ENCODE measurements at places on chromosomes 5 and 9. TPM values are rescaled to one million over a fixed set of nuclear protein-coding genes. Genes with fewer than 3 reads are reported as not detected.
A peak's percentile ranks its signal among the peaks of the same experiment; 100 is the strongest.

DNA sequence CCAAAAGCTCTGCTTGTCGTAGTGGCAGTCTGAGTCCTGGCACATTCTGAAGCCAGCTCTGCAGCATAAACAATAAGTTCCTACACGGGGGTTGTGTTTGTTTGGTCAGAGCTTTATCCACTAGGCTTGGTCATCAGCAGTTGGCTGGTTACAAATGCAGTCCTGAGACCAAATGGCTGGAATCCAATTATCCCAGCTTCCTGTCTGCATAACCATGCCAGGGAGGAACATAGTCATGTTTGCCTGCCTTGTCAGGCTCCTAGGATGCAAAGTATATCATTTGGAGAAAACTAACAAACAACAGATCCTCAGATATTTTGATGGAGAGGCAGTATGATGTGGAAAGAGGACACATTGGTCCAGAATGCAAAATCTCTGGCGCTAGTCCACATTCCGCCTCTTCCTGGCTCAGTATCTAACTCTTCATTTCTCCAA is 85.8 kb downstream of the FBXO38 start:
- no peaks in the 10 kb centered on the region for H3K4me1 ChIP-seq
- H3K36me3 ChIP-seq, result no peaks in the 10 kb centered on the region
- H3K27ac ChIP-seq, result no peak overlapping the region
- H3K27me3 ChIP-seq, result peaks cover 12% of the 10 kb centered on the region
- no peak overlapping the region for H3K4me3 ChIP-seq

DNA sequence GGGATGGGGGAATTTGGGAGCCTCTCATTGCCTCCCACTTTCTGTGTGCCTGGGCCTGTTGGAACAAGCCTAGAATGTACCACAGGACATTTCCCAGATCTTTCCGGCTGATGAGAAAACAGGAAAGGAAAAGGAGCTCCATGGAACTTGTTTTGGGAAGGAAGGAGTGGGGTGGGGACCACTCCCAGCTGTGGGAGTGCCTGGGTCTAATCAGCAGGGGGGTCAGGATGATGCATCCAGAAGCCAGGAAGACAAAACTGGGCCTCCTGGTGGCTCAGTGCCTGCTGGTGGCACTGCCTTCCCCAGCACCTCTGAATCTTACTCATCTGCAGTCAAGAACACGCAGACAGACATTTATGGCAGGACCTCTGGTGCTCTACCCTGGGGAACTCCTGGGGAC is 2.8 kb downstream of the SMIM33 start:
- peaks cover 47% of the 10 kb centered on the region for H3K36me3 ChIP-seq
- peak overlapping the region; percentile 61 for H3K27ac ChIP-seq
- peaks cover 66% of the 10 kb centered on the region for H3K4me1 ChIP-seq
- no peak for DNase-seq
- peak overlapping the region; percentile 28 for H3K4me3 ChIP-seq
- H3K27me3 ChIP-seq, result no peaks in the 10 kb centered on the region

Gene CDC20B
- 0.18 TPM for total RNA-seq

DNA sequence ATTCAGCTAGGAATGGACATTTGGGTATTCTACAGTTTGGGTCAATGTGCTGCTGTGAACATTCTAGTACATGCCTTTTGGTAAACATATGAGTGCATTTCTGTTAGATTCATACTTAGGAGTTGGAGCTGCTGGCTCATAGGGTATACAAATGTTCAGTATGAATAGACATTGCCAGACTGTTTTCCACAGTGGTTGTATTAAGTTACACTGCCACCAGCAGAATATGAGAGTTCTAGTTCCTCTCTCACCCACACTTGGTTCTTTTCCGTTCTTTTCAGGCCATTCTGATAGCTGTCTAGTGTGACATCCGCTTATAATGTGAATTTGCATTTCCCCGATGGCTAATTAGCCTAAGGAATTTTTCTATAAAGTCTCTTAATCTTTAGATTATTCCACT is 25.0 kb downstream of the STOM start:
- H3K27ac ChIP-seq, result no peak overlapping the region
- DNase-seq, result no peak
- H3K4me1 ChIP-seq, result peaks cover 2% of the 10 kb centered on the region
- no peaks in the 10 kb centered on the region for H3K27me3 ChIP-seq
- no peak overlapping the region for H3K4me3 ChIP-seq

Gene MEIKIN
- total RNA-seq, result not detected

DNA sequence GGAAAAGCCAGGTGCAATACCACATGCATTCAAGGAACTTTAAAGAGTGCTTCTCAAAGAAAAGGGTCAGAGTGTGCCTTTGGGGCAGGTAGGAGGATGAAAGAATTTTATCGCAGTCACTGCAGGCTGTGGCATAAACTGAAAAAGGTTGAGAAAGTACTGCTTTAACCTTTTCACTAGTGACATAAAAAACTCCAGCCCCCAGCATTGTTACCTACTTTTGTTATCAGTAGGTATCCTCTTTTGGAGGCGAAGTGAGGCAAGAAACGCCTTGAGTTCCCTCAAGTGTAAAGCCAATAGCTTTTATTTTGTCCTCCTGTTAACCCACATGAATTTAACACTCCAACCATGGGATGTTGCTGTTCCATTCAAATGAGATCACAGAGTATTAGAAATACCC is 64.7 kb upstream of the CHD1 start:
- peaks cover 3% of the 10 kb centered on the region for H3K27me3 ChIP-seq
- DNase-seq, result no peak
- H3K27ac ChIP-seq, result no peak overlapping the region
- H3K36me3 ChIP-seq, result no peaks in the 10 kb centered on the region
- H3K4me3 ChIP-seq, result no peak overlapping the region
